ENCODE measurements at places on chromosomes 12 and 14. TPM values are rescaled to one million over a fixed set of nuclear protein-coding genes. Genes with fewer than 3 reads are reported as not detected.

Gene TCP11L2
- 211 TPM for total RNA-seq

Gene ANHX
- not detected for total RNA-seq

Gene LRRK2
- total RNA-seq: 1.7 TPM

Gene TMEM253
- total RNA-seq: not detected

- no peaks in the 10 kb centered on the region for H3K27me3 ChIP-seq
- no peaks in the 10 kb centered on the region for H3K36me3 ChIP-seq
- H3K4me3 ChIP-seq: no peak overlapping the region
Observed at GRCh38 chr14:68000511-68000910, 180.9 kb downstream of the RAD51B start.

- H3K4me3 ChIP-seq: no peak overlapping the region
- no peak overlapping the region for H3K27ac ChIP-seq
- H3K4me1 ChIP-seq: no peaks in the 10 kb centered on the region
- H3K36me3 ChIP-seq: no peaks in the 10 kb centered on the region
- H3K27me3 ChIP-seq: peaks cover 23% of the 10 kb centered on the region
Observed at GRCh38 chr12:79983492-79983891, 48.6 kb upstream of the PPP1R12A start.

Measured in naive thymus-derived CD8-positive, alpha-beta T cell (primary cell).